ENCODE measurements at places on chromosomes 7 and 10.

DNA sequence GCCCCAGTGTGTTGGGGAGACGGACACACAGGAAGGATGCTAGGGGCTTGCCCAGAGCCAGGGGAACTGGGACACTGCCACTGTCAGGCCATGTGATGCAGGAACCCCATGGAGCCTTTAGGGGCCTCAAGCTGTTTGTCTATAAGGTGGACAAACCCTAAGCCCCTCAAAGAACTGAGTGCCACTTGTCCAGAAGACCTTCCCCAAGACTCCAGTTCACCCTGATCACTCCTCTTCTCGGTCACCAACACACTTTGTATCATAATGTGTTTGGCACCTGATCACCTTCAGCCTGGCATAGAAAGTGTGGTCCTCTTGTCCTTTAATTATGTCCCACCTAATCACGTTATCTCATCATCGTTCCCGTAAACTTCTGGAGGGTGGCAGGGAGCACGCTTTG is 700 bp downstream of the H2BK1 start:
- no peak for DNase-seq

GRCh38 chr7:727104-727805 is at the start of gene PRKAR1B:
PRKAR1B (minus strand) TSS chr7:727281; CDS start chr7:711505, 15,776 bp downstream.
- peak; percentile 48 for DNase-seq

DNA sequence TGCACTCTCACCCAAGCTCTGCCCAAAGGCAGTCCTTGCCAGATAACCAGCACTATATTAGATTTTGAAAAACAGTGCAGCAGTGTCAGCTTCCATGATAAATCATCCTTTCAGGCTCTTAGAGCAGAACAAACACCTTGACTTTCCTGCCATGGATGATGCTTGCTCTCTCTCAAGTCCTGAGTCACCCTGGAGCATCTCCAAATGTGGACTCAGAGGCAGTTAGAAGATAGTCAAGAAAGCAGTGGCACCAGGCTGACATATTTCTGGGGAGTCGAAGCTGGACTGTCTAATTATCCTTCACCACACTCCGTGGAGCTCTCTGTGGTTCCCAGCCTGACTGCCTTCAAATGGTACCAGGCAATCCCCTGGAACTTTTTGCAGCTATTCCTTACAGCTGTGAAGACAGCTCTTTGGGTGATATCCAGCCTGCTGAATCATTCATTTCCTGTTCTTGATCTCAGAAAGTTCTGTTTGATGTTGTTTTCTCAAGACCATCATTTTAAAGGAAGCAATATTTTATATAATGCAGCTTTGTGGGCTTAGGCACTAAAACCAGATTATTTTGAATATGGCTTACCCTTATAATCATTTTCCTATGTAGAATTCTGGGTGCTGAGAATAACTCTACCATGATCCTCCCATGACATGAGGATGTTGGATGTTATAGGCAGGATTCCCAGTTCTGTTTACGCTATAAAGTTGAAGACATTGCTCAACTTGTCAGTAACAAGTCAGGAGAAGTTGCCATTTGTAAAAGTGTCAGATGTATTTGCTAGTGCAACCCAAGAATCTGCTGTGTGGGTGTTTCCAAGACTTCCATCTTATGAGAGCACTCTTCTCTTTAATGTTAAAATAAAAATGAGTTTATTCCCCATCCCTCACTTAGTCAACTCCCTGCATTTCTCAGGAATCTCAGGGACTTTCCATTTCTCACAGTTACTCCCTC is 233.8 kb downstream of the C7orf25 start:
- no peak for DNase-seq

- DNase-seq, result no peak
Observed at GRCh38 chr7:571718-572415, 52.2 kb upstream of the PDGFA start.

- DNase-seq, result peak; percentile 10
Observed at GRCh38 chr7:134513169-134513752, 14.1 kb upstream of the AKR1B10 start.

DNA sequence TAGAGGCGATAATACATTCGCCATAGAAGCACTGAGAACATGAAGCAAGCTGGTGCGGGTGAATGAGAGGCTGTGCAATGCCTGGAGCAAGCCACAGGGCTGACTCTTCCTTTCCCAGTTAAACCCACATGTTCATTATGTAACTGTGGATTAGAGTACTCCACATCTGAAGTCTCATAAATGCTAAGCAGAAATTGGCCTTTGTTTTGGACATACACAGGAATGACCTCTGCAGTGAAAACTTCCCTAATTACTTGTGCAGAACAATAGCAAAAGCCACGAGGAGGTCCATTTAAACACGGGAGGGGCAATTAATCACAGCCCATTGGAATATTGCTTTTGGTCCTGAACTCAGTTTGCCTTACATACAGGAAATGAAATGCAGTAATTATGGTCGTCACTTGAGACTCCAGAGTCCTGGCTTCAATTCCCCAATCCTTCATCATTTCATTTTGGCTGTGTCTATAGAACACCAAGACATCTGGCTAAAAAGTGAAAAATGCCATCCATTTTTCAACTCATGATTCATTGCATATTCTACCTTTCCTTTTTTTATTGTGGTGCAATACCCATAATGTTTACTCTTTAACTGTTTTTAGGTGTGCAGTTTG is 78.7 kb upstream of the CXCL12 start:
- no peak for DNase-seq

- no peak for DNase-seq
Observed at GRCh38 chr7:70193514-70193913, 595.2 kb downstream of the AUTS2 start.

- DNase-seq, result no peak
Observed at GRCh38 chr7:140923358-140924006, 1.2 kb downstream of the BRAF start.

GRCh38 chr10:63429281-63429680 is 36.5 kb downstream of the JMJD1C start:
- DNase-seq, result no peak

GRCh38 chr7:3234851-3235250 is 66.2 kb upstream of the SDK1 start:
- no peak for DNase-seq

DNA sequence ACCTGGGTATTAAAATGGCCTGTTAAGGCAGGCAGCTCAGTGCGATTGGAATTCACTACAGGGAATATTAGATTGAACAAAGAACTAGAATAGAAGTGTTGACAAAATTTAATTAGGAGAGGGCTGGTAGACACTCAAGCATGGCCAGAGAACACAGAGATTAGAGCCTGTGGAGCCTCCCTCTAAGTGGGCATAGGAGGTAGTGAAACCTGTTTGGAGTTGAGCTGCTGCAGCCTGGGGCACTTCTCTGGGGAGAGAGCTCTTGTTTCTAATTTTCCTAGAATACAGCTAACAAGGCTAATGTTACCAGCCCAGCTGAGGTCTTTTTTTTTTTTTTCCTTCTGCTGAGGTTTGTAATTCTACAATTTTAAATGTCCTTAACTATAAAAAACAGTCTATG is 46.4 kb downstream of the TMEM168 start:
- DNase-seq, result no peak

- no peak for DNase-seq
Observed at GRCh38 chr10:15714847-15715246, 4.9 kb downstream of the ITGA8 start.

DNA sequence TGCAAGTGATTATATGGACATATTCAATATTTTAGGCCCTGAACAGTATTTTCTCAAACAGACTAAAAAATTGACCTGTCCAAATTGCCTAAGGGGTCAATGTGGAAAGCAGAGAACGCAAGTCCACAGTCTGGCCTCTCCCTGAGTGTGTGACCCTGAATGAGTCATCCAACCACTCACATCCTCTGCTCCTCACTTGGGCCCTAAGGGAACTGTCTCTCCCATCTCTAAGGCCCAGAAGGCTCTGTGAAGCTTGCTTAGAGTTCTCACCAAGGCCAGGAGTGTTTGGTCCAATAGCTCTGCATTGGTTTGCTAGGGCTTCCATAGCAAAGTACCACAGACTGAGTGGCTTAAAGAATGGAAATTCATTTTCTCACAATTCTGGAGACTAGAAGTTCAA is 155.1 kb downstream of the LSM5 start:
- DNase-seq, result no peak

DNA sequence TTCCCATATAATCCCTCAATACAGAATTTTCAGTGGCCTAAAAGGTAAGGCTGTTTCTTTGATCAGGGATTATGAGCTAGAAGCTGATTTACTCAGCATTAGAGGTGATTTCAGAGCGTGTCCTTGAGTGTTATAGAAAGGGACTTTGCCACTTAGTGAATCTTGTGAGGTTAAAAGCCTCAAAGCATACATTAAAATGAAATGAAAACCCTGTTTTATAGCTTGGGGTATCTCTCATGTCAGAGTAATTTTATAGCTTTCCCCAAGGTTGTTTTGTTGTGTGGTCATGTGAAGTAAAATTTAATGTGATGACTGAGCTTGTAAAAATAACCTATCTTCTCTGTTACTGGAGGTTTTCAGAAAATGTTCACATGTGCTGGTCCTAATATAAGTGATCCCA is 198.8 kb downstream of the CDCA7L start:
- no peak for DNase-seq

GRCh38 chr7:56105508-56105907 is 768 bp downstream of the CHCHD2 start:
- DNase-seq, result no peak

GRCh38 chr7:33237036-33237435 is 107.7 kb downstream of the BBS9 start:
- DNase-seq, result no peak

- DNase-seq, result no peak
Observed at GRCh38 chr7:155847821-155848435, 35.7 kb upstream of the SHH start.

- no peak for DNase-seq
Observed at GRCh38 chr7:24833549-24833948, 76.3 kb upstream of the GSDME start.

GRCh38 chr7:27723085-27723484 is 16.9 kb upstream of the TAX1BP1 start:
- no peak for DNase-seq

GRCh38 chr7:122257056-122257455 is 47.5 kb downstream of the FEZF1 start:
- no peak for DNase-seq

GRCh38 chr10:50981904-50982303 is 92.4 kb upstream of the PRKG1 start:
- no peak for DNase-seq

DNA sequence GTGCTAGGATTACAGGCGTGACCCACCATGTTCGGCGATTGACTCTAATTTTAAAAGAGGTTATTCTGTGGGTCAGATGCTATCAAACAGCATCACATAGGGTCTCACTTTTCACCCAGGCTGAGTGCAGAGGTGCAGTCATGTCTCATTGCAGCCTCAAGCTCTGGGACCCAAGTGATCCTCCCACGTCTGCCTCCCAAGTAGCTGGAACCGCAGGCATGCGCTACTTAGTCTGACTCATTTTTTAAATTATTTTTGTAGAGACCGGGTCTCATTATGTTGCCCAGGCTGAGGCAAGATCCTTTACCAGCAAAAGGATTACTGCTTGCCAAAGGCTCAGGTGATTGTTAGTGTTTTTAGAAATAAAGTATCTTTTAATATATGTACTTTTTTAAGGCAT is 42.9 kb upstream of the STOX1 start:
- no peak for DNase-seq

DNA sequence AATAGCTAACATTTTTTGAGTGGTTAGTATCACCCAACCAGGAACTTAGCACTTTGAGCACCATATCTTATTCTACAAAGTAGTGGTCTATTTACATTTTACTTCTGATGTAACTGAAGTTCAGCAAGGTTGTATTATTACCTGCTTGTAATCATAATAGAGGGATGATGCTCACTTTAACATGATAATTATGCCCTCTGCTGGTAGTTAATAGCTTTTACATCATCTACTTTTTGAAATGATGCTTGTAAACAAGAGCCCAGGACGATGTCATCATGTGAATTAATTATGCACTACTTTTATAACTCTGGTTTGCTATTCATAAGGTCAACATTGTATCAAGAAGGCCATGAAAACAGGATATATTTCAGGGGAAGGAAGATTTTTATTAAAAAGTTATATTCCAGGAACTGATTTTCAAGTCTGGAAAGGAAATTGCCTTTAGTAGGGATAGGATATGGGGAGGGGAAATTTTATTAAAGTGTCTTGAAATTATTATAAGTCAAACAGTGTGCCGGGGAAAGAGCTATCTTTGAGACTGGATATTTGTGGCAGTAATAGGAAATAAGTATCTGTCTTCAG is 80.3 kb upstream of the SCIN start:
- no peak for DNase-seq

GRCh38 chr10:114537736-114538135 is 120.3 kb downstream of the ABLIM1 start:
- DNase-seq, result no peak

GRCh38 chr10:102645388-102645740 is 1.1 kb downstream of the TRIM8 start:
- peak; percentile 15 for DNase-seq

DNA sequence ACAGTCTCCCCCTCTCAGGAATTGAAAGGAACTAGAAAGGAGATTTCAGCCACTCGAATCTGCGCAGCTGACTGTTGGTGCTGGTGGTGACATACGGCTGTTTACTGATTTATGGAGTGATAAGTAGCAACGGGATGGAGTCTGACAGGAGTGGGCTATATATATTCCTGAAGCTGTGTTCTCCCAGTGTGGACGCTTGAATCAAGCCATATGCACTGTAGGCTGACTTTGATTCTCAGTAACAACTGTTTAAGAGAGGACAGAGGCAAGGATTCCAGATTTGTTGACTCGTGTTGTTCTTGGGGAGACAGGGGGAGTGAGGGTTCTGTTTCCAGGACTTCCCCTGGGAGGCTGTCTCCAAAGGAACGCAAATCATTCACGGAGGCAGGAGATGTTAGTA is 260.1 kb upstream of the AUTS2 start:
- no peak for DNase-seq

GRCh38 chr7:100964630-100965029 is 4.7 kb upstream of the MUC12 start:
- no peak for DNase-seq

DNA sequence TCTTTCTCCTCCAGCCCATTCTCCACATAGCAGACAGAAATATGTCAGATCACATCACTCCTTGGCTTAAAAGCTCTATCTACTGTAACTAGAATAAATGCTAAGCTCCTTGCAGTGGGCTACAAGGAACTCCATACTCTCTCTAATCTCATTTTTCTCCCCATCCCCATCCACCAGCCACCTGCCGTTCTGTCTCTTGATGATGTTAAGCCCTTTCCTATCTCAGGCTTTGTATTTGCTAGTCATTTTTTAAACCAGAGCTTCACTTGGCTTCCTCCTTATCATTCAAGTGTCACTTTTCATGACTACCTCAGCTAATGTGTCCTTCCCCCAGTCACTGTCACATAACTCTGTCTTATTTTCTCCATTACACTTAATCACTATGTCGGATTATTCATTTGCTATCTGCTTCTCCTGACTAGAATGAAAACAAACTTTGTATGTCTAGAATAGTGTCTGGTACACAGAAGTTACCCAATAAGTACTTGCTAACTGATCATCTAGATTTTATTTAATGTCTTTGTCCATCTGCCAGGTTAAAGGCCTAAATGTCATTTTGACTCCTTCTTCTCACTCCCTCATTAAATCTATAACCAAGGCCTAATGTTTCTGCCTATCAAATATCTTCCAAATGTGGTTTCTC is 87.2 kb upstream of the RPA3 start:
- no peak for DNase-seq

GRCh38 chr10:68406815-68407548 is at the start of gene RUFY2:
RUFY2 (minus strand) TSS chr10:68407277; CDS start chr10:68407189, 88 bp downstream.
- DNase-seq, result peak; percentile 78

GRCh38 chr7:127838816-127839415 is 186.9 kb downstream of the SND1 start:
- no peak for DNase-seq

Measured in stimulated activated CD4-positive, alpha-beta T cell treated with anti-CD3 and anti-CD28 coated beads, Interleukin-1b, Interleukin-23, amount 100 ng/mL, for 4 hours (primary cell).